ENCODE measurements at places on chromosomes 2 and 18. TPM values are rescaled to one million over a fixed set of nuclear protein-coding genes. Genes with fewer than 3 reads are reported as not detected.

GRCh38 chr18:74149878-74150277, 1.6 kb downstream of the TIMM21 start:
- no peaks in the 10 kb centered on the region for H3K36me3 ChIP-seq
- no peak for DNase-seq
- no peak overlapping the region for H3K27ac ChIP-seq
- no peak overlapping the region for H3K4me3 ChIP-seq

DNA sequence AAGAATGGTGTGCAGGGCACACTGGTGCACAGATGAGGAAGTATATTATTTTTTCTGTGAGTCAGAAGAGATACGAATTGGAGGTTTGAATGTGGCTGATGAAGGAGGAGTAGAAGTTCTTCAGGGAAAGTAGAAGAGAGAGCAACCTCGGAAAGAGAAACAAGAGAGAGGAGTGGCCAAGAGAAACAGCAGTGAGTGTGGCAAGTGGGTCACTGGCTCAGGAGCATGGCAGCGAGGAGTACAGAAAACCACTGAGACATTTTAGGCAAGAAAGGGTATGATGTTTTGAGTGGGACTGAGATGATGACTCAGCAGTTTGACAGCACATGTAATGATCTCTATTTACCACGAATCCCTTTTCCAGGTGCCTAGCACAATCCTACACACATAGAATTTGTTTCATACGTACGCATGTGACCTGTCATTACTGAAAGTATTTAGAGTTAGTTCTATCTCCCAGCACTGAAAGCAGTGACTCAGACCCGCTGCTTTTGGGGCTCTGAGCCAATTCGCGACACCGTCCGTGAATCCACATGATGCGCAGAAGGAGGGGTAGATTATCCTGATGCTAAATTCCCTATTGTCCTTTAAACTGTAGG, 915.4 kb downstream of the DCDC2C start:
- H3K4me3 ChIP-seq, result no peak overlapping the region
- H3K4me1 ChIP-seq, result no peaks in the 10 kb centered on the region
- no peak for DNase-seq
- H3K27ac ChIP-seq, result no peak overlapping the region
- no peaks in the 10 kb centered on the region for H3K36me3 ChIP-seq
- H3K27me3 ChIP-seq, result no peaks in the 10 kb centered on the region

- no peak overlapping the region for H3K27ac ChIP-seq
- no peak for DNase-seq
- no peaks in the 10 kb centered on the region for H3K36me3 ChIP-seq
- H3K4me1 ChIP-seq, result no peaks in the 10 kb centered on the region
- H3K27me3 ChIP-seq, result no peaks in the 10 kb centered on the region
These were observed 9.3 kb upstream of the RAPH1 start for GRCh38 chr2:203544402-203544801.

- no peak overlapping the region for H3K4me3 ChIP-seq
- H3K36me3 ChIP-seq, result no peaks in the 10 kb centered on the region
- H3K27ac ChIP-seq, result peak overlapping the region; percentile 38
- peaks cover 5% of the 10 kb centered on the region for H3K4me1 ChIP-seq
- DNase-seq, result no peak
These were observed 211.0 kb downstream of the TGIF1 start for GRCh38 chr18:3660739-3661515.

DNA sequence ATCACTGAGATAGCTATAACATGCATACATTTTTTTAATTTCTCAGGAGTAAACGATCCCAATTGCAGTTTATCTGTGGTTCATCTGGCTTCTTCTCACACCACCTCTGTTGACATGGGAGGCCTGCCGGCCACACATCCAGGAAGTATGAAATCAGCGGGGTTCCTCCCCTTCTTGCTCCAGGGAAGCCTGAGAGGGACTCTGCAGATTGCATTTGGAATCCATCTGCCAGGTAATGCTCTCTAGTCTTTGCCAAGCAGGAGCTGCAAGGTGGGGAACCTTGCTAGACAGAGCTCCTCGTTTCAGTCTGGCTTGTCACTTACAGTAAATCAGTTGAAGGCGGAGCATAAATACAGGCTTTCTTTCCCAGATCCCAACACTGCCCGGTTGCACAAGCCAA, 49.9 kb downstream of the SOX11 start:
- H3K4me3 ChIP-seq, result no peak overlapping the region
- no peaks in the 10 kb centered on the region for H3K4me1 ChIP-seq
- no peaks in the 10 kb centered on the region for H3K27me3 ChIP-seq
- no peak for DNase-seq
- no peak overlapping the region for H3K27ac ChIP-seq

- no peak overlapping the region for H3K4me3 ChIP-seq
- H3K27me3 ChIP-seq, result no peaks in the 10 kb centered on the region
- no peaks in the 10 kb centered on the region for H3K36me3 ChIP-seq
- H3K27ac ChIP-seq, result no peak overlapping the region
These were observed 108.7 kb downstream of the ANKRD44 start for GRCh38 chr2:197201874-197202273.

DNA sequence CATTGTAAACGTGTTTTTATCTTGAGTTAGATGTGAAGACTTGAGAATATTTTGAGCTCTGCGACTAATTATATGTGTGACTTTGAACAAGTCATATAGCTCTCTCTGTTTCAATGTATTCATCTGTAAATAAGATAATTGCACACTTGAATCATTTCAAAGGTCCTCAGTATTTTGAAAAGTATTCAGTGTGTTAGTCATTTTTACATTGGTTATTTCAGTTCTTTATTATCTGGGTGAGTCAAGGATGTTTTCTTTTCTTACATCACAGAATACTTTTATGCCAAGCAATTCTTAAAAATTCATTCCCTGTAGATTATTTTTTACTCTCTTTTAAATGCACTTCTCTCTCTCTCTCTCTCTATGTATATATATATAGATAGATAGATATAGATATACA, 1098.0 kb upstream of the ZEB2 start:
- no peak for DNase-seq
- no peak overlapping the region for H3K4me3 ChIP-seq
- no peaks in the 10 kb centered on the region for H3K27me3 ChIP-seq

- no peak overlapping the region for H3K4me3 ChIP-seq
- no peak overlapping the region for H3K27ac ChIP-seq
- H3K4me1 ChIP-seq, result no peaks in the 10 kb centered on the region
- no peaks in the 10 kb centered on the region for H3K27me3 ChIP-seq
These were observed 202.1 kb upstream of the UBE2E3 start for GRCh38 chr2:180778291-180778690.

DNA sequence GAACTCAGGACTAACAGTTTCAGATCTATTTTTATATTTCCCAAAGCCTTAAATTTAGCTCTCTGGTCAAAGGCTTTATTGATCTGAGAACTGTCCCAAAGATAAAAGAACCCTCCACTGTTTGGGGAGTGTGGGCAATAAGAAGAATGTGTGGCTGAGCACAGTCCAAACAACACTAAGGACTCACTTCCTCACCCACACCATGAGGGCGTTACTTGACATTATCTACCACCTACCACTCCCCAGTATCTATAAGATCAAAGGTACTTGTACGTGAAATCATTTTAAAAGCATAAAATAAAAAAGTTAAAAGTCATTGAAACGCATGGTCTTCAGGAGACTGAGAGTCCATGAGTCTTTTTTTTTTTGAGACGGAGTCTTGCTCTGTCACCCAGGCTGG, 54.6 kb upstream of the NFU1 start:
- H3K27ac ChIP-seq, result peak overlapping the region; percentile 71
- H3K36me3 ChIP-seq, result no peaks in the 10 kb centered on the region

DNA sequence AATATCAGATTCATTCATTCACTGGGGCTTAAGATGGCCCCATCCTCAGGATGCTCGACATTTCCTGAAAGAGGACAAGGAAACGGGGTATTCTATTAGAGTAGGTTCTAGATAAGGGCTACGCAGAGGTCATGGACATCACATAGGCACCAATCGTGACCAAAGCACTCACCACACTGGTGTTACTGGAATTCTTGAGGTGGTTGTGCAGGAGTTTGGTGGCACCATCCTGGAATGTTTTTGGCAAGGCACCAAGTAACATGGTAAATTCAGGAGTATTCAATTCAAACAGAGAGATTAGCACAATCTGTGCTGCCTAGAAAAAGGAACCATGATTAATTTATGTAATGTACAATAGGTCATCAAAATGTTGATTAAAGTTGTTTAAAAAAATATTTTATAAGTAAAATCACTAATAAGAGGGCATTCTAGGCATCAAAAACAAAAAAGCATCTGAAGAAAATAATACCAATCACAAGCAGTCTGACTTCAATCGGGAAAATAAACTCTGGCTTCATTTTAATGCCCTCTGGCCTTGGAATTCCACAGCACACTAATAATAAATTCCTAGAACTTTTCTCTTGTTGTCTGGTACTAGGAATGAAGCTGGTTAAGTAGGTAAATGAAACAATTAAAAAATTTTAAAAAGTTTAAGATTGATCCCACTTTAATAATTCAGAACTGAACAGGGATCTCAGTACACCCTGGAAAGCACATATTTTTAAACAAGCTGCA, 102.8 kb upstream of the TFCP2L1 start:
- no peak for DNase-seq
- no peaks in the 10 kb centered on the region for H3K4me1 ChIP-seq
- peaks cover 6% of the 10 kb centered on the region for H3K36me3 ChIP-seq

- no peak overlapping the region for H3K27ac ChIP-seq
- no peak overlapping the region for H3K4me3 ChIP-seq
- DNase-seq, result no peak
- H3K4me1 ChIP-seq, result no peaks in the 10 kb centered on the region
These were observed 227.9 kb downstream of the GBX2 start for GRCh38 chr2:235940330-235940729.

GRCh38 chr2:110991911-110992310, 128.8 kb upstream of the BCL2L11 start:
- no peaks in the 10 kb centered on the region for H3K4me1 ChIP-seq
- no peaks in the 10 kb centered on the region for H3K36me3 ChIP-seq
- no peaks in the 10 kb centered on the region for H3K27me3 ChIP-seq
- H3K4me3 ChIP-seq, result no peak overlapping the region

GRCh38 chr18:64810354-64810753, 661.5 kb upstream of the LINC00305 start:
- no peak overlapping the region for H3K27ac ChIP-seq
- no peak for DNase-seq
- H3K27me3 ChIP-seq, result no peaks in the 10 kb centered on the region

GRCh38 chr2:54088191-54088634, 27.2 kb upstream of the ACYP2 start:
- no peak overlapping the region for H3K27ac ChIP-seq
- no peaks in the 10 kb centered on the region for H3K36me3 ChIP-seq
- no peak for DNase-seq
- no peak overlapping the region for H3K4me3 ChIP-seq

DNA sequence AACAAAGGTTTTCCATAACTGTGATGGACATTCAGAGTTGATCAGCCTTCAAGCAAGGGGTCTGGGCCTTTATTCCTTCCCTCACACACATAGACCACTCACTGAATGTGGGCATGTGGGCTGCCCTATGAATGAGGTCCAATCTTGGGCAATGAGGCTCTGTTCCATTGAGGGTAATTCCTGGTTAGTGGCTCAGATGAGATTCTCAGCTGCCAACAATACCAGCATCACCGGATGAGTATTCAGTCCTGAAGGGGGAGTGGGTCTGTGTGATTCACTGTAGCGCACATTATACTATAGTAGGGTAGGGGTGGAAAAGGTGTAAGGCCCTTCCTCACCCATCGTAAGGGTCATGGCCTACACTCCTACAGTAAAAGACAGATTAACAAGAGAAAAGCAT, 9.9 kb upstream of the PARD3B start:
- no peak for DNase-seq
- H3K4me1 ChIP-seq, result no peaks in the 10 kb centered on the region
- no peaks in the 10 kb centered on the region for H3K36me3 ChIP-seq
- no peak overlapping the region for H3K27ac ChIP-seq
- H3K27me3 ChIP-seq, result no peaks in the 10 kb centered on the region

DNA sequence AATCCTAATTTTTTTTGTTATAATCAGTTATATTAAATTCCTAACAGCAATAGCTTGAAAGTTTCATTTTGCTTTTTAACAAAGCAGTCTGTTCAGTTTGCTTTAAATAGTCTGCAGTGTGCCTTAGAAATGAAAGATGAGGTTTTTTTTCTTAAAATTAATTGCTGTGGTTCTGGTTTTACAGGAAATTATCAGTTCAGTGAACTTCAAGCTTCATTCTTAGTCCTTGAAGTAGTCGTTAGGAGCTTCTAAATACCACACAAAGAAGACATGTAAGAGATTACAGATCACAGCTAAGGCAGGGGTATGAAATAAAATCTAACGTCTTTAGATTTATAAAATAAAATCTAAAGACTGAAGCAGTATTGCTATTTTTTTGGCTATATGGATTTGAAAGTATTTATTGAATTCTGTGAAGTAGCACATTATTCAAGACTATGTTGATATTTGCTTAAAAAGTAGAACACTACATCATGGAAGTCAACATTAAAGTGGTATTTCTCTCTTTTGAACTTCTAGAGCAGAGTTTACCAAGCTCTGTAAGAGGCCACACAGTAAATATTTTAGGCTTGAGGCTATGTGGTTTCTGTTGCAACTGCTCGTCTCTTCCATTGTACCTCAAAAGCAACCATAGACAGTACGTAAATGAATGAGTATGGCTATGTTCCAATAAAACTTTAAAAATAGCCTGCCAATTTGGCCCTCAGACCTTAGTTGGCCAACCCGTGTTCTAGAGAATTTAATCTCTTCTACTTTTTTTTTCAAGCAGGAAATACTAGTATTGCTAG, 81.5 kb upstream of the STON1 start:
- DNase-seq, result no peak
- H3K27me3 ChIP-seq, result no peaks in the 10 kb centered on the region
- H3K4me1 ChIP-seq, result no peaks in the 10 kb centered on the region
- no peak overlapping the region for H3K4me3 ChIP-seq

- DNase-seq, result no peak
- no peaks in the 10 kb centered on the region for H3K27me3 ChIP-seq
- H3K4me1 ChIP-seq, result no peaks in the 10 kb centered on the region
- no peak overlapping the region for H3K4me3 ChIP-seq
- H3K36me3 ChIP-seq, result no peaks in the 10 kb centered on the region
These were observed 92.8 kb downstream of the PHLPP1 start for GRCh38 chr18:62808123-62808522.

- H3K36me3 ChIP-seq, result no peaks in the 10 kb centered on the region
- no peak overlapping the region for H3K27ac ChIP-seq
- H3K4me1 ChIP-seq, result no peaks in the 10 kb centered on the region
These were observed 185.6 kb downstream of the CTIF start for GRCh38 chr18:48724442-48724841.

The ACMSD gene
- total RNA-seq, result not detected

The OTOF gene
- not detected for total RNA-seq

The COLEC11 gene
- total RNA-seq, result 0.80 TPM

The SERPINB11 gene
- not detected for total RNA-seq

The CFAP65 gene
- total RNA-seq, result 1.6 TPM

The GLI2 gene
- 2.0 TPM for total RNA-seq
